CD8-positive, alpha-beta T cell (primary cell): ENCODE measurements at places on chromosomes 2 and 18. TPM values are rescaled to one million over a fixed set of nuclear protein-coding genes. Genes with fewer than 3 reads are reported as not detected.

DNAH7 gene
- total RNA-seq: not detected

ALKAL2 gene
- not detected for total RNA-seq

ANKRD29 gene
- total RNA-seq: not detected

CHRNG gene
- not detected for total RNA-seq

TTLL4 gene
- total RNA-seq: 6.9 TPM

RBM43 gene
- total RNA-seq: 12.1 TPM

DNAJC10 gene
- 27.5 TPM for total RNA-seq

AGXT gene
- not detected for total RNA-seq

LAMA3 gene
- total RNA-seq: not detected

TSPYL6 gene
- not detected for total RNA-seq

HRH4 gene
- total RNA-seq: not detected

FKBP7 gene
- total RNA-seq: 0.69 TPM

SERPINB4 gene
- total RNA-seq: not detected

MAP4K3 gene
- total RNA-seq: 19.8 TPM

LTBP1 gene
- not detected for total RNA-seq

UGT1A7 gene
- not detected for total RNA-seq

C1QL2 gene
- not detected for total RNA-seq

TEKT4 gene
- total RNA-seq: not detected

COL4A4 gene
- not detected for total RNA-seq

ARHGEF4 gene
- total RNA-seq: 5.5 TPM

PRSS56 gene
- not detected for total RNA-seq

COL5A2 gene
- 0.39 TPM for total RNA-seq
